ENCODE measurements at places on chromosomes 2 and 18.
A peak's percentile ranks its signal among the peaks of the same experiment; 100 is the strongest.

GRCh38 chr2:159904127-159904958 lies 106.3 kb upstream of the CD302 start:
- DNase-seq = no peak

DNA sequence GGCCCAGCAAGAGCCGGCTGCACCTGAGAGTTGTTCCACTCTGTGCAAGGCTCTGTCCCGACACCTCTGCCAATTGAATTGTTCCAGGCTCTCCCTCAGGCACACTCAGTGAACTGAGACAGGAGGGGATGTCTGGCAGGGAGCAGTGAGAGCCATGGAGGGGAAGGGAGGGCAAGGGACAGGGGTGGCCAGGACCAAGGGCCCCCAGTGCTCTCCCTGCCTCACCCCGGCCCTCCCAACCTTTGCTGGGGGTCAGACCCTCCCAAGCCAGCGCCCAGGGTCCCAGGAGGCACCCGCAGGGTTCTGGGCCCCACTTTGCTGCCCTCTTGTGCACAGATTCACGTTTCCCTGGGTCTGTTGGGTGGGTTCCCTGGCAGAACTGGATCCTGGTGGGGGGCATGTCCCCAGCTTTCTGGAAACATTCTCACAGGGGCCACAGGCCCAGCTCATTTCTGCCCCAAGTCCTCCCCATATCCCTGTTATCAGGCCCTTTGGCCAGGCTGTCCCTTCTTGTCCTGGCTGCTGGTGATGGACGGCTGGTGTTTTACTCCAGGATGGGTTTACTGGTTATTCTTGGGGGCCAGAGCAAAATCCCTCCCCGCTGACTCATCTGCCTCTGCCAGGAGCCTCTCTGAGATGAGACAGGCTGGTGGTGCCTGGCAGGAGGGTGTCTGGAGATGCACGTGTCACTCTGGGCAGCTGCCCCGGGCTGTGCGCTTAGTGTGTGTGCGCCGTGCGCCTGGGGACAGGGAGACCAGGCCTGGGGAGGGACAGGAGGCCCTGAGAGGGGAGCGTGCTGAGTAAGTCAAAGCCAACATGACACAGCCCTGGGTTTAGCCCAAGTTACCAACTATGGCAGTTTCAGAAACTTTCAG lies 136.5 kb upstream of the CTDP1 start:
- DNase-seq = no peak

DNA sequence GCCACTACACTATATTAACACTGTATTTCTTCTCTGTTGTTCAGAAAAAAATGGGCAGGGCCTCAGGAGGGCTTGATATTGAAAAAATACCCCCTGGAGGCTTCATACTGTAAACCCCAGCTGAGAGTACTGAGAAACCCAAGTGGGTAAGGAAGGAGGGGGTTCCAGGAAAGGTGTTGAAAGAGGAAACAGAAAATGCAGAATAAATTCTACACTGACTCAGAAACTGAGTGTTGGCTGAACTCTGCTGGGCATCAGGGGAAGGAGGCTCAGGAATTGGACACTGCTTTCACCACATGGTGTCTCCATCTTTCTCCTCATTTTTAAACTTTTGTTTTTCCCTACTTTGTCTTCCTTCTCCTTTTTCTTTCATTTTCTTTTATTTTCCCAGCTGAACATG lies 253.7 kb downstream of the DYM start:
- no peak for DNase-seq

GRCh38 chr2:46342566-46343315 lies 45.5 kb downstream of the EPAS1 start:
- DNase-seq = no peak

- no peak for DNase-seq
Measured at GRCh38 chr18:13427354-13427753, 208.8 kb downstream of the LDLRAD4 start.

GRCh38 chr2:161995553-161996016 lies 78.4 kb downstream of the DPP4 start:
- DNase-seq = no peak

- DNase-seq = no peak
Measured at GRCh38 chr18:48676346-48676745, 137.5 kb downstream of the CTIF start.

DNA sequence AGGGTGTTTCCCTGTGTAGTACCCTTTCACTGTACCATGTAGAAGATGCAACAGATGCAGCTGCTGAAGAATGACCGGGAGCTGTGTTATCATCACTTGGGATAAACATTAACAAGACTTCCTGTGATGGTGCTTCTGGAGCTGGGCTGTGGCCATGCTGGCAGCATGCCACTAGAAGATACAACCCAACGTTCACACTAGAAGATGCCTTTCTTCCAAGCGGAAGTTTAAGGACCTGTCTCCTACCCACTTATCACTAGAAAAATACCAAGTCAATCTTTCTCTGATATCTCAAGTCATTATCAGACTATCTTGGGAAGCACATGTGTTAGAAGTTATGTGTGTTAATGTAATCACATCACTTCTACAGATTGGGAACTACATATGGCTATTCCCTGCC lies 953.5 kb downstream of the CNTNAP5 start:
- DNase-seq = no peak

DNA sequence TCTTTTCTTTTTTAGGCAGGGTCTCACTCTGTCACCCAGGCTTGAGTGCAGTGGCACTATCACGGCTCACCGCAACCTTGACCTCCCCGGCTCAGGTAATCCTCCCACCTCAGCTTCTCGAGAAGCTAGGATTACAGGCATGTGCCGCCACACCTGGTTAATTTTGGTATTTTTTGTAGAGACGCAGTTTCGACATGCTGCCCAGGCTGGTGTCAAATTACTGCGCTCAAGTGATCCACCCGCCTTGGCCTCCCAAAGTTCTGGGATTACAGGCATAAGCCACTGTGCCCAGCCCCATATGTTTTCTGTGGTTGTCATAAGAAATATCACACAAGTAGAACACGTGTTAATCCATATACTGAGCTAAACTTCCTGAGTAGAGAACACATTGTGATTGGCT lies 14.6 kb downstream of the ENOSF1 start:
- no peak for DNase-seq

DNA sequence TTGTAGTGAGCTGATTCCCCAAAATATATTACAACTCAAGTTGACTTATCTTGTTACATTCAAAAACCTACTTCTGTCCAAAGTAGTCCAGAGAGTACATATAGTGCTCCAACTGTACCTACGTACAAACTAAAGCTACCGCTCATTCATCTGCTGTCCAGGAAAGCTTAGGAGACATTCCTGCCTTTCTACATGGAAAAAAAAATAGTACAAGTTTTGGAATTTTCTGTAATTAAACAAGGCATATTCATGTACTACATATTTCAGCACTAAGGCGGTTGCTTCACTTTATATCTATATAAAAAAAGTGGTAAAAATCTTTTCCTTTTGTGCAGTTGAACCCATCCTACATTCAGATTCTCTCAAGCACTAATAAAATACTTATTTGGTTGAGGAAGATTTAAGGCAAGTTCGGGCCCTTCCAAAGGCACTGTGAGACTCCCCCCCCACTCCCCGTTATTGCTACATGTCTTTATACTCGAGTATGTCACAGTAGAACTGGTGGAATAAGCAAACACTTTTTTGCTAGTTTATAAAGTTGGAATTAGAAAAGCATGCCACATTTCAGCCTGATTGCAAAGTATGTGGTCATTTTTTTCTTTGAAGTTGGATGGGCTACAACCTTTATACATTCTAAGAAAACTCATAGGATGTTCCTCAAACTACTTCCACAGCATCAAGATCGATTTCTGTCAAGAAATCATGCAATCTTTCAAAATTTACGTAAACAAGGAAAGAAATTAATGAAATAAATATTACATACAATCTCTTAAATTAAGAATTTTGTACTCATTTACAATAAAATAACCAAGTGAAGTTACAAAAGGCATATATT lies 3.7 kb downstream of the ZFP36L2 start:
- no peak for DNase-seq

GRCh38 chr2:175854665-175855064 lies 147.4 kb downstream of the LNPK start:
- peak; percentile 87 for DNase-seq

DNA sequence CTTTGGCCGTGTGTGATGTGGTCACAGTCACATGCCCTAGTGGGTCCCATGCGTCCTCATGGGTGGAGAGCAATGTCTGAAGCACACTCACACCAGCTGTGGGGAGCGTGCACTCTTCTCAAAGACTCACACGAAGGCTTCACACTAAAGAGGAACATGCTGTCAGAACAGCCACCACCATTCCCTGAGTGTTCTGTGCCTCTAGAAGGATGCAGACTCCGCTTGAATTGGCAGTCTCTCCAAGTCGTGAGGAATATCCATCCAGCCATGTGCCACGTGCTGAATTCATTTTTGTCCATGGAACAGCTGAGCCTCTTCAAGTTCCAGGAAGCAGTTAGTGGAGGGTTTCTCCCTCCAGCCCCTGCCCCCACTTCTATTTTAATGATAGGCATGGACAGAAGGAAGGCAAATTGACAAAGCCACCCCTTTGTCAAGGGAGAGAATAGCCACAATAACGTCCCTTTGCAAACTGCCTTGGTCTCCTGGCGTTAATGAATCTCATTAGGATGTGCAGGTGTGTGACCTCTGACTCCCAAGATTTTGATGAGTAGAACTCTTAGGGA lies 464.3 kb upstream of the ID2 start:
- no peak for DNase-seq

- DNase-seq = no peak
Measured at GRCh38 chr2:220096406-220096805, 469.0 kb downstream of the SLC4A3 start.

- no peak for DNase-seq
Measured at GRCh38 chr2:241458687-241459086, 49.7 kb downstream of the STK25 start.

DNA sequence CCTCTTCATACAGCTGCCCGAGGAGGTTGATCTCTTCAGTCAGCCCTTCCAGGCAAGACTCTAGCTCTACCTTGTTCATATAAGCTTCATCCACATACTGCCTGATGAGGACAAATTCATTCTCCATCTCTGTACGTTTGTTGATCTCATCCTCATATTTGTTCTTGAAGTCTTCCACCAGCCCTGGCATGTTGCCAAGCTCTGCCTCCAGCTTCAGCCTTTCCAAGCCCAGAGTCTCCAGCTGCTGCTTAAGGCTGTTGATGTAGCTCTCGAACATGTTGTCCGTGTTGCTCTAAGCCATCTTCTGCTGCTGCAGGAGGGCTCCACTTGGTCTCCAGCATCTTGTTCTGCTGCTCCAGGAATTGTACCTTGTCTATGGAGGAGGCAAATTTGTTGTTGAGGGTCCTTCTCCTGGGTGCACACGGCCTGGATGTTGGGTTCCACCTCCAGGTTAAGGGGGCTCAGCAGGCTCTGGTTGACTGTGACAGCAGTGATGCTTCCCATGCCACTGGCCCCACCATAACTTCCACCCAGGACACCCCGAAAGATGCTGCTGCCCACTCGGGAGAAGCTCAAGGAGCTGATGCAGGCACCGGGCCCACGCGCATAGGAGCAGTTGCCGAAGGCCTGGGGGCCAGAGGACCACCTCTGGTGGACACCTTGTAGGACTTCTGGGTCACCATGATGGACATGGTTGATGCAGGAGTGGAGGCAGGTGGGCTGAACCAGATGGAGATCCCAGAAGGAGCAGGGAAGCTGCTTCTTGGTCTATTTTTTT lies 30.3 kb downstream of the ICA1L start:
- DNase-seq = no peak

GRCh38 chr2:77487074-77487803 lies 34.9 kb downstream of the LRRTM4 start:
- DNase-seq = no peak

- DNase-seq = no peak
Measured at GRCh38 chr18:40063488-40063887, 1891.5 kb upstream of the PIK3C3 start.

DNA sequence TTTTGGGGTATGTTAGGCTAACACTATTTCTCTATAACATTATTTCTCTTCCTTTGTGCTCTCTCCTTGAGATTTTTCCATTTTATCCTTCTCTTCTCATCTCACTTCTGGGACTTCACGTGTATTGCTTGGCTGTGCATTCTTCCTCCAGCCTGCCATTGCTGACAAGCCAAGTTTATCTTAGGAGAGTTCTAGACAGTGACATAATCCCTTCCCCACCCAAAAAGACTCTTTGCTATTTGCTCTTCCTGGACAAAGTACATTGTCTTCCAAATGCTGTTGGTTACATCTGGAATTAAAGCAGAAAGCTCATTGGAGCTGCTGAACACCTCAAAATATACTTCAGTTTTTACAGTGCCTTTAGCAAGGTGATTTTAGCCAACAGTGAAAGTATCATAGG lies 8.9 kb downstream of the TSPYL6 start:
- no peak for DNase-seq

DNA sequence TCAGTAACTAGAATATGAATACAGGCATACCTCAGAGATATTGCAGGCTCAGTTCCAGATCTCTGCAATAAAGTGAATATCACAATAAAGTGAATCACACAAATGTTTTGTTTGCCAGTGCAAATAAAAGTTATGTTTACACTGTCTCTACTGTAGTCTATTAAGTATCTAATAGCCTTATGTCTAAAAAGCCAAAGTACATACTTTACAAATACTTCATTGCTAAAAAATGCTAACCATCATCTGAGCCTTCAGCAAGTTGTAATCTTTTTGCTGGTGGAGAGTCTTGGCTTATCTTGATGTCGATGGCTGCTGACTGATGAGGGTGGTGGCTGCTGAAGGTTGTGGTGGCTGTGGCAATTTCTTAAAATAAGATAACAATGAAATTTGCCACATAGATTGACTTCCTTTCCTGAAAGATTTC lies 159.4 kb downstream of the MYO1B start:
- DNase-seq = no peak

GRCh38 chr18:21509062-21509461 lies 91.4 kb downstream of the ESCO1 start:
- DNase-seq = no peak

DNA sequence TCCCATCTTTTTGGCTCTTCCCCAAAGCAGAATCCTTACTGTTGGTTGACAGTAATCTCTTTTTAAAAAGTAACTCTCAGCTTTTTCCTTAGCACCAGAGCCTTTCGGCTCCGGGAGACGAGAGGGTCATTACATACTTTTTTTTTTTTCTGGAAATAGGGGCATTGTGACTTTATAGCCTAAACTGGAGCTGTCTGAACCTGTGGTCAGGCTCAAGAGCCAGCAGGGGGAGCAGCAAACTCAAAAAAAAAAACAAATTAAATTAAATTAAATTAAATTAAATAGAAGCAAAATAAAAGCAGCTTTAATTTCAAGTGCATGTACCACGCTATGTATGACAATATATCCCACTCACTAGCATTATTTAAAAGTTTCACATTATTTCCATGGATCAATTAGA lies 156.6 kb downstream of the DTNA start:
- DNase-seq = no peak

DNA sequence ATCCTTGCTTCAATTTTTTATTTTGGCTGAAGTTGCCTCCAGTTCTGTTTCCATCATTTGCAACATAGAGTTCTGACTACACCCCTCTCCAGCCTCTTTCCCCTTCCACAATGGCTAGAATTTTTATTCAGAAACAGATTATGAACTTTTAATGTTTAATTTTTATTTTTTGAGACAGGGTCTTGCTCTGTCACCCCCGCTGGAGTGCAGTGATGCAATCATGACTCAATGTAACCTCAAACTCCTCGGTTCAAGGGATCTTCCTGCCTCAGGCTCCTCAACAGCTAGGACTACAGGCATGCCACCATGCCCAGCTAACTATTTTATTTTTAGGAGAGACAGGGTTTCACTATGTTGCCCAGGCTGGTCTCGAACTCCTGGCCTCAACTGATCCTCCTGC lies 2.8 kb downstream of the NTSR2 start:
- DNase-seq = no peak

- DNase-seq = no peak
Measured at GRCh38 chr2:174835797-174836255, 71.6 kb upstream of the CHRNA1 start.

- DNase-seq = no peak
Measured at GRCh38 chr18:2100694-2101213, 470.6 kb downstream of the METTL4 start.

All from NCI-H748 treated with DMSO at 0.1 percent for 48 hours (cell line).